ENCODE measurements at places on chromosomes 12 and 14.

GRCh38 chr12:16685107-16685506 lies 79.1 kb upstream of the LMO3 start:
- no peak for DNase-seq

GRCh38 chr12:132216354-132216987 lies 72.2 kb downstream of the NOC4L start:
- DNase-seq, result no peak

DNA sequence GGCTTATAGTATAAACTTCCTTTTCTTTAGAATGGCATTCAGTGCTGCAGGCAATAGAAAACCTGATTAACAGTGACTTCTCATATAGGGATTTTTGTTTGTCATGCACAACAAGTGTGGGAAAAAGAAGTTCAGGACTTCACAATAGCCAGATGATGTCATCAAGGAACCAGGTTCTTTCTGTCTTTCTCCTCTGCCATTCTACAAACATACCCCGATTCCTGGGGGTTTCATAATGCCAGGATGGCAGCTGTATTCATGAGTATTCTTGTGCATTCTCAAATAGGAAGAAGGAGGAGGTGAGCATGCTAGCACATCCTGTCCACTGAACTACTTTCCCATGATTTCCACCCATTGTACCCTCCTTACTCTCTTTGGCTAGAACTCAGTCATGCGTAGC lies 182.7 kb upstream of the EEA1 start:
- no peak for DNase-seq

DNA sequence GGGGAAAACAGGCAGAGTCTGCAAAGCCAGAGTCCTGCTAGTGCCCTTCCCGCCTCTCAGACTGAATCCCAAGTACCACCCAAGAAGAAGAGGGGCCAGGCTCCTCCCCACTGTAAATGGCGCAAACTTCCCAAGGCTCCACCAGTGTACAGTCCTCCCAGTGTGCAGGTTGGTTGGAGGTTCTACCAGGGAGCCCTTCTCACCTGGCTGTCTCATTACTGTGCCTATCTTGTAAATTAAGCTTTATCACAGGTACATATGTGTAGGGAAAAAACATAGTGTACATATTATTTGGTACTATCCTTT lies 189.7 kb downstream of the FSCB start:
- no peak for DNase-seq

GRCh38 chr12:101592921-101593320 lies 1.9 kb upstream of the MYBPC1 start:
- DNase-seq, result no peak

DNA sequence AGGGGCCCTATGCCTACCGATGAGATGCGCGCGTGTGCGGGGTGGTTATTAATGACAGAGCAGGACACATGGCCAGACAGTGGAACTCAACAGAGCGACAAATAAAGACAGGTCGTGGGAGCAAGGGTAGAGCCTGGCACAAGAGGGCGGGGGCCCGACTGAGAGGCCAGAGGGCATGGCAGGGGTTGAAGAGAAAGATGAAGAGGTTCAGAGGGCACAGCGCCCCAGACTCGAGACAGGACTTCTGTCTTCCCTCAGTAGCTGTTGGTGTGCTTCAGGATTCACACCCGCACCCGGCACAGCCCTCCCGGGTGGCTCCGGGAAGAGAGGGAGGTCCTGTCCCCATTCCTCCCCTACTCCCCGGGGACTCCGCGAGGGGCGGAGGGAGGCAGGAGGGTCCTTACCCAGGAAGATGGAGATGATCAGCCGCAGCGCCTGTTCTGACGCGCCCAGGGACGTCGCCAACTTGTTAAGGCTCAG lies 366 bp downstream of the LPCAT3 start:
- peak; percentile 76 for DNase-seq

- DNase-seq, result no peak
Measured at GRCh38 chr12:76547526-76547925, 12.0 kb downstream of the OSBPL8 start.

DNA sequence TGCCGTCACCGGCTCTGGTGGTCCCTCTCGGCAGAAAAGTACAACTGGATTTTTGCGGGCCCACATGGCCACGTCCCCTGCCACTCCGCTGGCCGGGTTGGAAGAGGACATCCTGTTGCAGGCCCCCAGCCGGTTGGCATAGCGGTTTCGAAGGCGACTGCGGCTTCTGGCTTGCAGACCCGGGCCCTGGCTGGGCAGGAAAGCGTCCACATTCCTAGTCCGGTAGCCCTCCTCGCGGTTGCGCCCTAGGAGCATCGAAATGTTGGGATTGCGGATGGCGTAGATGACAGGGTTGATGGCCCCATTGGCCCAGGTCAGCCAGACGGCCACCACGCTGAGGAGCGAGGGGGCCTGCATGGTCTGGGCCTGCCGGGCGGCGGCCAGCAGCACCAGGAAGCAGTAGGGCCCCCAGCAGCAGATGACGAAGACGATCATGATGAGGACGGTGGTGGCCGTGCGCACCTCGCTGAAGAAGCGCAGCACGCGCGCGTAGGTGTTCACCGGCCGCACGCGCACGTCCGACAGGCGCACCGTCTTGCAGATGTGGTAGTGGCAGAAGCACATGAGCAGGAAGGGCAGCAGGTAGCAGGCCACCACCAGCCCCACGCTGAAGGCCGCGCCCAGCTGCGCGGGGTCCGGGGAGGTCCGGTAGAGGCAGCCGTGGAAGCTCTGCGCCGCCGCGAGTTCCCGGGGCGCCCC lies 1.2 kb downstream of the GPR135 start:
- DNase-seq, result no peak

- DNase-seq, result no peak
Measured at GRCh38 chr12:24015833-24016160, 66.3 kb upstream of the SOX5 start.

DNA sequence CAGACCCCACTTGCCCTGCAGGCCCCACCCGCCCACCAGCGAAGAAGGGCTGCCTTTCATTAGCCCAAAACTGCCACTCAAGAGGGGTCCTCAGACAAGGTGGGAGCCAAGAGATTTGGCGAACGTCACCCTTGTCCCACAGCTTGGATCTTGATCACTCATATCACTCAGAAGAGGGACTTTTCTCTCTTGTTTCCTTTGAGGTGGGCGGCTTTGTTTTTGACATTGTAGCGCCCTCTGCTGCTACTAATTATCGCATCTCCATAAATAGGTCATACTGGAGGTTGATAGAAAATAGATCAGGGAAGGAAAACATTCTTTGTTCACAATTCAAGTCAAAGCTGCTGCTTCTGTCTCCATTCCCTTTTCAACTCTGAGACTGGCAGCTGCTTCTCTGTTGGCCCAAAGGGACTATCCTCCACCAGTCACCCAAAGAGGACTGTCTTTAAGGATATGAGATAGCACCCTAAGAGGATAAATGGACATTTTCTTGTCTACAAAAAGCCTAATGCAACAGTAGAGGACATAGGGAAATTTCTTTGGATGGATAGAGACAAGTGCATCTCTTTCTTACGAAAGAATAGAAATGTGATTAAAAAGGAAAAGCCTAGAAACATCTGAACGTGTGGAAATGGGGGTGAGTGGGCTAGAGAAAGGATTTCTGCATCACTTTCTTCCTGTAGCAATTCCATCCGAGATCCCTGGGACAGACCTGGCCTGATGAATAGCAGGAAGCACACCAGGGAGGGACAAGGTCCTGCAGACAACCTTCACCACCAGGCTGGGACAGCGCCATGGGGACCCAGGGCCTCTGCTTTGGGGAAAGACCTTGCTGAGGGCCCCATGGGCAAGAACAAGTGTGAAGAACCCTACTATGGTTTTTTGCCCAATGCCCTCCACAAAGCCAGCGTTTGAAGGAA lies 115.8 kb downstream of the DAD1 start:
- DNase-seq, result peak; percentile 52

- no peak for DNase-seq
Measured at GRCh38 chr12:110638796-110639195, 24.9 kb downstream of the TCTN1 start.

- DNase-seq, result no peak
Measured at GRCh38 chr12:52739963-52740362, 36.6 kb upstream of the KRT77 start.

- DNase-seq, result no peak
Measured at GRCh38 chr14:70886421-70887206, 20.6 kb upstream of the PCNX1 start.

- no peak for DNase-seq
Measured at GRCh38 chr14:20501346-20501745, 4.0 kb upstream of the RNASE10 start.

- DNase-seq, result no peak
Measured at GRCh38 chr12:74790931-74791330, 253.3 kb downstream of the ATXN7L3B start.

DNA sequence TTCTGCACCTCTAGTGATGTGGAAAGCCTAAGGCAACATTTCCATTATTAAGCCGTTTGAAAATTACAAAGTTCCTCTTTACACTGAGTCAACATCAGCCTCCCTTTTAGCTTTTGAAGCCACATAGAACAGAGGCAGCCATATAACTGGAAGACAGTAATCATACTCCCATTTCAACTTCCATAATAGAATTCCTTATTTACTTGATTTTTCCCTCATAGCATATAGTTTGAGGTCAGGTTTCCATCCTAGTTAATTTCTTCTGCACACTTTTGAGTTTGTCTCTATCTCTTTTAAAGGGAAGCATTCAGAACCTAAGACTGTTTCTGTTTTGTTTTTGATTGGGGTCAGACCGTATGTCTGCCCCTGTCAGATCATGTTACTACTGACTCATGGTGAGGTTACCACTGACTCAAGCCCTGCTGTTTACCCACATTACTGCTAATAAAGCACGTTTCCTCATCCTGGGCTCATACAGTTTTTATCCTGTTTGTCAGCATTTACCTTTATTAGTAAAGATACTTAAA lies 161.0 kb downstream of the SLC38A4 start:
- peak; percentile 83 for DNase-seq

DNA sequence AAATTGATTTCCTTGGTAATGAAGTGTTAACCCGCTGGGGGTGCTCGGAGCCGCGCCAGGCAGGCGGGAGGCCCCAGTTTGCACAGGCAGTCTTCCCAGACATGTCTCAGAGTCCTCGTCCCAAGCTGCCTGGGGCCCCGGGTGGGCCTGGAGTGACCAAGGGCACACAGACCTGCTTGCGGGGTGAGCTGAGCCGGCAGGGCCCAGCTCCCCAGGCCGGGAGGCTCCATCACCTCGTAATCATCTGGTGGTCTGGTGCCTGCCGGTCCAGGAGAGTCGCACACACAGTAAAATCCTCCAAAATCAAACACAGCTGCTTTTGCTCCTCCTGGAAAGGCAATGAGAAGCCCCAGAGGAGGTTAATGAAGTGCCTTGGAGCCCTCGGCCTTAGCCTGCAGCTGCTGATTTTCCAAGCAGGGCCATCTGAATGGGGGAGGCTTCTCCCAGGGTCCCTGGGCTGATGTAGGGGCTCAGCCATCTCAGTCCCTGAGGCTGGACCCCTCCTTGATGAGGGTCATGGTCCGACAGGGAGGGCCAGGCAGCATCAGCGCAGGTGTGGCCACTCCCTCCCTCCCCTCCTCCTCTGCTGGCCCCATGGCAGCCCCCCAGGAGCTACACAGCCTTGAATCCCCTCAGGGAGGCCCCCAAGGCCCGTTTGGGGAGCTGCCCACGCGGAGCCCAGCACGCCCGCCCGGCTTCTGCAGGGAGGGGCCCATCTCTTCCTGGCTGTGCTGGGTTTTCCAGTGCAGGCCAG lies 39.4 kb upstream of the FBRSL1 start:
- DNase-seq, result peak; percentile 52

DNA sequence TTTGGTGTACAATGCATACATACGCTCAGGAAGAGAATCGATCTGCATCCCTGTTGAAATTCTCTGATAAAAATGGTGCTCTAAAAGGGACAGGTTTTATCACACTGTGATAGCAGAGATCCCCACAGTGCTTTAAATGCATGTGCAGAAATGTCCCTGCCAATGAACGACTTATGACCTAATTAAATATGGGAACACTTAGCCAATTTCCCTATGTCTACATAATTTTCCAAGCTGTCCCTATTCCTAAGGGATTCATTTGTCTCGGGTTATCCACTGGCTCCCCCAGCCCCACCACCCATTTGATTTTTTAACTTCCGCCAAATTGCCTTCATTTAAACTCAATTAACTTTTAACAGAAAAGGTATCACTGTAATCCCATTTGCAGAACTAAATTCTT lies 284.6 kb downstream of the TMEM132D start:
- DNase-seq, result no peak

DNA sequence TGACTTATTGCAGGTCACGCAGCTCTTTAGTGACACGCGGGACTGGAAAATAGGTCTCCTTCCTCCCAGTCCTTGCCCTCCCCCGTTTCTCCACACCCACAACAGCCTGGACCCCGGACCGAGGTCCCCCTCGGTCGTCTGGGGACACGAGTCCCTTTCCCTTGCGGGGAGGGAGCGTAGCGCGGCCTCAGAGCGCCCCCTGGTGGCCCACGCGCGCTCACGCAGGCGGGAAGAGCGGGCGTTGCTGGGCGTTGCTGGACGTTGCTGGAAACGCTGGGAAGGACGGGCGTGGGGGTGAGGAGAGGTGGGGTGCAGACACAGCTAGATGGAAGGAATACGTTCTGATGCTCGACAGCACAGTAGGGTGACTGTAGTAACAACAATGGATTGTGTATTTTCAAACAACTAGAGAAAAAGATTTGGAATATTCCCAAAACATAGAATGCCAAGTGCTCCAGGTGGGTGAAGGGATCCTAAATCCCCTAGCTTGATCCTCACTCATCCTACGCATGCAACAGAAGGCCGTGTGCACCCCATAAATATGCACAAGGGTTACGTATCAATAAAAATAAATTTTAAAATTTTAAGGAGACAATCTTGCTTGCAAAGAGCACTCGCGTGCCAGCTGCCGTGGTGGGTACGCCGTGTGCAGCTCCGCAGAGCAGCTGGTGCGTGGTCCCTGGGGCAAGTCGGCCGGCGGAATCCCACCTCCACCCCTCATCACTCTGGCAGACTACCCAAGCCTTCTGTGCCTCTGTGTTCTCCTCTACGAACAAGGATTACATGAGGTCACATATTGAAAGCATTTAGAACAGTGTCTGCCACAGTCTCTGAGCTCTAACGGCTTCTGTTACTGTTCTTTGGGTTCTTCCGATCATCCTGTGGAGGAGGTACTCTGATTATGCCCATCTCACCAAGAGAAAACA lies 87.4 kb downstream of the B4GALNT3 start:
- DNase-seq, result peak; percentile 43

DNA sequence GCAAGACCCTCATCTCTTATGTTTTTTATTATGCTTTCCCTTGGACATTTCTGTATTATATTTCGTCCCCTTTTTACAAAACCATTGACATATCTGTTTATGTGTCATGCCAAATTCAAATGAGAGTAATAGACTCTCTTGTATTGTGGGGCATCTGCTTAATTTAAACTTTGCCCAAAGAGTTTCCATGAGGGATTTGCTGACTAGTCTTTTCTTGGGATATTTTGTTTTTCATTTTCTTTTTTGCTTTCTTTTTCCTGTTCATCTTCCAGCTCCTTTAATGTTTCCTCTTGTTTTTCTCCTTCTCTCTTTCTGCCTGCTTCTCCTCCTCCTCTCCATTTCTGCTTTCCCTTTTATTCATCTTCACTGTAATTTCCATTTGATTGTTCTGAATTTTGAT lies 13.8 kb upstream of the ZNF26 start:
- DNase-seq, result no peak

GRCh38 chr12:76921100-76921471 lies 42.3 kb upstream of the CSRP2 start:
- DNase-seq, result peak; percentile 27

- DNase-seq, result no peak
Measured at GRCh38 chr12:101021911-101022388, 188.1 kb downstream of the SLC5A8 start.
